ENCODE measurements at places on chromosomes 1 and 21.

GRCh38 chr1:188406636-188407035 lies 1577.9 kb downstream of the PLA2G4A start:
- DNase-seq = no peak

DNA sequence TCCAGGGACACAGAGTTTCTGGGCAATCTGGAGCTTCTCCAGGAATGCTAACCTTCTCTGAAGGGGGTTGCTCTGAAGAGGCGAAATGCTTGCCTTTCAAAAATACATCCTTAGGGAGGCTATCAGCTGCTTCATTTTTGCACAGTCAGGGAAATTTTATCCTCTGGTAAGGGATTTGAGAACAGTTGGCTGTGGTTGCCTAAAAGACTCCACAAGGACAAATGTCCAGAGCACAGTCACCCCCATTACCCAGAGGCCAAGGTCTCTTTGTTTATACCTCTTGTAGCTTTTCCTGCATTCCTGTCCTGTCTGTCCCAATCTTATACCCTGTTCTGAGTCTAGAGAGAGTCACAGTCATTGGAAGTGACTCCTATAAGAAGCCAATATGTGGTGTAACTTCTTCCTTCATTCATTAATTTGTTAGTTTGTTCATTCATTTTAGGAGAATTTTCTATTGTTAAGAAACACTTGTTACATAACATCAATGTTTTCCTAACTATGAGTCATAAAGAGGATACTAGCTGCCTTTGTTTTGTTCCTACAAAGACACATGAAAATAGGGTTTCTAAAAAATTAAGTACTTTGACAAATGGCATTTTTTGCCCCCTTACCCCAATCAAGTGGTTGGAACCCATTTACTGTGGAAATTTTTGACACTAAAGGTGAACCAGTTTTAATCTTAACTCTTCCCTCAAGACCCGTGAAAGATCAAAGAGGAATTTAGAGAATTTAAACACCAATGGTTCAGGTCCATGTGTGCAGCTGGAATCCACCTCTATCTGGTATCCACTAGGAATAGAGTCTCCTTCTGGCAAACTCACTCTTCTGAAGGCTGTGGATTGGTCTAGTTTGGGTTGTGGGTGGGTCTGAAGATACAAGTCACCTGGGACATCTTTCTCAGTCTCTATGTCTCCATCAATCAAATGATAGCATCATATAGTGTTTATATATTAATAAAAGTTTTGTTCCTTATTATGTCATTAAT lies 47.1 kb downstream of the GPR88 start:
- no peak for DNase-seq

- no peak for DNase-seq
These were observed 120.0 kb downstream of the SETD4 start for GRCh38 chr21:35940074-35940927.

DNA sequence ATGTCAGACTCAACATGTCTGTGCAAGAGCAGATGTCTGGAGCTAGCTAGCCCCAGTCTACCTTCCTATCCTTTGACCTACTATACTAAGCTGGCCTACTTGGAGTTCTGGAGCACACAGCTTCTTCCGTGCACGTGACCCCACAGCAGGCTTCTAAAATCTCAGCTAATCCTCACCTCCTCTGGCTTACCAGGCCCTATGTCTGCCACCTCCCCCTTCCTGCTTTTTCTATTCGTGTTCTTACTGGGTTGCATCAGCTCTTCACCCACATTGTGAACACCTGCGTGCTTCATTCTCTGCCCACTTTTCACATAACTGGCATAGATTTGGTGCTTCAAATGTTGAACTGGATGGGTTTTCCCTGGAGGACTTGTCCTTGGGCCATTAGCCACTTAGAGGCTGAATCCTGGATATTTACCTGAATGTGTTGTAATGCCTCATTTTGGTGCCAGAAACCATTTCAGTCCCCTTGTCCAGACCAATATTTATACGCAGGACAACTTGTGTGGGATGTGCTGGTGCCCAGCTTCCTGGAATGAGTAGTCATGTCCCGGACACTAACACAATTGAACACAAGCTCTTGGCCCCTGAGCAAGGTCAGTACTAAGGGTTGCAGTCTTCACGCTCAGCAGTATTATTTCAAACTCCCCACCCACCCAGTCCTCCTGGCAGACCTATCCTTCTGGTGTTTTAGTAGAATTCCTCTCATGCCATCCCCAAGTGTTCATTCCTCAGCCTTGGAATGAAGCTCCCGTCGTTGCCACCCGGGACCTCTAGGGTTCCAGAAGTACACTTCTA lies 24.0 kb downstream of the TENT5C start:
- DNase-seq = no peak

GRCh38 chr1:110266834-110267233 lies 56.7 kb downstream of the KCNC4 start:
- no peak for DNase-seq

DNA sequence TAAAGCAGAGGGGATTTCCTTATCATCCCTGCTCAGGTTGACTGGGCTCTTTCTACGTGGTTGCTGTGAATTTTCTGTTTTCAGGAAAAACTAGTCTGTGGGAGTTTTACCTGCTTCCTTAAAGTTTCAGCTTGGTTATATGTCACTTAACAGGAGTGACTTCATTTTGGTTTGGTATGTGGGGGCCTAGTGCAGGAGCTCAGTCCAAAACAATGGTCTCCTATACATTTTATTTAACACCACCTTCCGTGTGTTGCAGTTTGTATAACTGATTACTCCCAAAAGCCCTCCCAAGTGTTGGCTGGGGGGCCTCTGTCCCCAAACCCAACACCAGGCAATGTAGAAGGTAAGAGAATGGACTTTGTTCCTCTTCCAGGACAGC lies 5.3 kb downstream of the IL23R start:
- DNase-seq = peak; percentile 32

DNA sequence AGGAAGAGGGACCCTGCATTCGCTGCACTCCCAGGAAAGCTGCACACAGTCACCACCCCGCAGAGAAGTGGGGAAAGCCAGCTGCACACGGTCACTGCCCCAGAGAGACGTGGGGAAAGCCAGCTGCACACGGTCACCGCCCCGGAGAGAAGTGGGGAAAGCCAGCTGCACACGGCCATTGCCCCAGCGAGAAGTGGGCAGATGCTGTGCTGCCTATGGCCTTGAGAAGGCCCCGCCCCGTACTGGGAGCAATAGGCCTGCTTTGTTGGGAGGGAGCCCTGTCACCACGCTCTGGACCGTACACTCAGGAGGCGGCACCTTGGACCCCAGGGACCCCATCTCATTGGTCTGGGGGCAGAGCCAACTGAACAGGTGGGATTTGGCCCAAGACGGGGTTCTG lies 4.3 kb upstream of the GPR153 start:
- DNase-seq = no peak

- DNase-seq = no peak
These were observed 1.0 kb upstream of the CRYBG2 start for GRCh38 chr1:26354972-26355371.

GRCh38 chr1:63928186-63929105 lies 154.6 kb downstream of the ROR1 start:
- DNase-seq = no peak

DNA sequence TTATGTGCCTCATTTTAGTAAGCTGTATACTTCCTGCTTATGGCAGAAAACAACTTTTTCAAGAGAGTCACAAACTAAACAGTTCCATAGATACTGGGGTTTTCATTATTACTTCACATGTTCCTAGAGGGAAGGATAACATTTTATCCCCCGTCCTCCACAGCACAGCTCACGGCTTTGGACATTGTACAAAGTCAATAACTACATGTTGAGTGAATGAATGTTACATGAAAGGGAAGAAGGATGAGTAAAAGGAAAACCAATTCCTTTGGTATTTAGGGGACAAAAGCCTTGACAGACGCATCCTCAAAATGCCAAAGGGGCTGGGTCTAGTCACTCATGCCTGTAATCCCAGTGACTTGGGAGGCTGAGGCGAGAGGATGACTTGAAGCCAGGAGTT lies 14.8 kb downstream of the PI4KB start:
- DNase-seq = no peak

DNA sequence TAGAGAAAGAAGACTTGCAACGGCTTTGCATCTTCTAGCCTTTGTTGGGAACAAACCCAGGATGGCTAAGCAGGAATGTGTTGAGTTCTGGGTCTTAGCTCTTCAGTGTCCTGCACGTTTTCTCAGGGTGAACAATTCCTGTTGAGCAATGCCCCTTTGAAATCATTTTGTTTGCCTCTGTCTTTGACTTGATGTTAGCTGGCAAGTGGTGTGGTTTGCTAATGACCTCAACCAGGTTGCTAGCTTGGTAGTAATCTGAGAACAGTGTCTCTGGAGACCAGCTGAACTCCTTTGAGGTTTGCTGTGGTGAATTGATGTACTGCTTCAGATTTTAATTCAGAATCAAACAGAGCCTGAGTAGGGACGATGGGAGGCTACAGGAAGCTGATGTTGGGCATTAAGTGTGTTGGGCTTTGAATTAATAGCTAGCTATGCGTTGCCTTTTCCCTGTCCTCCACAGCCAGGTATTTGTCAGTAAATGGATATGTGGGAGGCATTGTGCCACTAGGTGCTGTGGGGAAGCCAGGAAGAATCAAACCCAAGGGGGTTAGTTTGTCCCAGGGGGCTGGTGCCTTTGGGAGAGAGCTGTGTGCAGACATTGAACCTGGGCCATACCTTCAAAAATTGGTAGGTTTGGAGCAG lies 23.3 kb upstream of the SRSF10 start:
- DNase-seq = no peak
